ENCODE measurements at places on chromosomes 12 and 14.

- no peak for DNase-seq
Measured at GRCh38 chr12:2020511-2020910, 16.3 kb upstream of the DCP1B start.

- no peak for DNase-seq
Measured at GRCh38 chr12:2256453-2256852, 203.7 kb downstream of the CACNA1C start.

DNA sequence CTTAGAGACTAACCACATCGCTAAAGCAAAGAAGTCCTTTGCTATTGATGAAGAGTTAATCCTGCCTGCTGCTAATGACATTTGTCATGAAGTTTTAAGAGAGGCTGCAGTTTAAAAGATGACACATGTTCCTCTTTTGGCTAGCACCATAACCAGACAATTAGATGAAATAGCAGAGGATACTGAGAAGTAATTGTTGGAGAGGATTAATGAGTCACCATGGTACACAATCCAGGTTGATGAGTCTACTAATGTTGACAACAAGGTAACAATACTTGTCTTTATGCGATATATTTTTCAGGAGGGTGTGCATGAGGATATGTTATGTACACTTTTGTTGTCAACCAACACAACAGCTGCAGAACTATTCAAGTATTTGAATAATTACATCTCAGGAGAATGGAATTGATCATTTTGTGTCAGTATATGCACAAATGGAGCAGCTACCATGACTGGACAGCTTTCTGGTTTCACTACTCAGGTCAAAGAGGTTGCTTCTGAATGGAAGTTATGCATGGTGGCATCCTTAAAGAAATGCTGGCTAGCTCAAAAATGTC is 56.7 kb downstream of the LRRIQ1 start:
- no peak for DNase-seq

- DNase-seq: no peak
Measured at GRCh38 chr12:23847857-23848256, 101.6 kb downstream of the SOX5 start.

DNA sequence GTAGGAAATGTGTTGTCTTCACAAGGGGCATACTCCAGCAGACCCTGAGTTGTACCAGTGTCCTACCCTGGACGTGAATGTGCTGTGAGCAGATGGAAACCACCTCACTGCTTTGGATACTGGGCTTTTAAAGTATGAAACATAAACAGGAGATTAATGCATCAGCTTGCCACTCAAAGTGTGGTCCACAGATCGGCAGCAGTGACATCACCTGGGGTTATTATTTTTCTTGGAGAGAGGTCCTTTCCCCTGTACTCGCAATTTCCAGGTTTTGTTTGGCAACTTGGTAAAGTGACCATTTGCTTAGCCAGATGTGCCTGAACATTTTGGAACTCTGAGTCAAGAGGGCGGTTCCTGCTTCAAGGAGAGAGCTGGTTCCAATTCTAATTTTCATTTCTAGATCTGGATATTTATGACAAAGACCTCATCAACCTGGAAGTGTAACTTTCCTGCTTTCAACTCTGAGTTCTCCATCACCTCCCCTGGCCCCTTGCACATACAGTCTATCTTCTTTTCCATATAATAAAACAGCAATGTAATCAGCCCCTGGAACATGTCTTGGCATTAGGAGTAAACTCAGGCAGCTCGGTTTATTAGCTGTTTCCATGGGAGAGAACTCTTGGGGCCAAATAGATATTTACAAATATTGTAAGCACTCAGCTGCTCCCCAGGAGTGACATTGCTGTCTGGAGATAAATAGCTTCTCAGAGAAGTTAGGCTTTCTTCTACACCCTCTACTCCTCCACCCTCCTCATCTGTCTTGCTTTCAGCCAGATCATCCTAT is 237.0 kb upstream of the TBX3 start:
- no peak for DNase-seq

DNA sequence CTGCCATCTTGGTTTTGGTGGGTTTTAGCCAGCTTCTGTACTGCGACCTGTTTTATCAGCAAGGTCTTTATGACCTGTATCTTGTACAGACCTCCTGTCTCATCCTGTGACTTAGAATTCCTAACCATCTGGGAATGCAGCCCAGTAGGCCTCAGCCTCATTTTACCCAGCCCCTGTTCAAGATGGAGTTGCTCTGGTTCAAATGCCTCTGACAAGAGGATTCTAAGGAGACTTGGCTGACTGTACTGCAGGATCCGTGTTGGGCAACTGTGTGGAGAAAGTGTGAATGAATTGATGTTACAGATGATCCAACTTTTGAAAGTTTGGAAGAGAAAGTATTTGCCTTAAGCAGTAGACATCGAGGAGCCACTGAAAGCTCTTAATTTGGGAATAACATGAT is 91.0 kb downstream of the TTLL5 start:
- no peak for DNase-seq
